ENCODE measurements at places on chromosomes 6 and 20.

DNA sequence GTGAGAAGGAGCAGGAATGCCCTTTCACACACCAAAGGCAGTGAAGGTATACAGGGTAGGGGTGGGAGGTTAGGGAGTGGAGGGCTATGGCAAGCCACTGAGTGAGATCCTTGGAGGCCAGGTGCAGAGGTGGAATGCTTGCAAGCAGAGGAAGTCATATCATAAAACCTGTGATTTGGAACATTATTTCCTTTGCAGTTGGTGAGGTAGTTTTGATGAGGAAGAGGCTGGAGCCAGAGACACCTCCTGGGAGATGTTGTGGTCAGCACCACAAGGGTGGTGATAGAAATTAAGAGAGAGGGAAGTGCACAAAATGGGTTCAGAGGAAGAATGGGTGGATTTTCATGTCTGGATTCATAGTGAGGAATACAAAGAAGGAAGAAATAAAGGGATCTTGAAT is 73.0 kb downstream of the PLCB4 start:
- no peak for DNase-seq

- DNase-seq = peak; percentile 56
Observed at GRCh38 chr6:3061501-3061941, 6.8 kb upstream of the RIPK1 start.

- no peak for DNase-seq
Observed at GRCh38 chr6:159017757-159018559, 18.0 kb upstream of the RSPH3 start.

DNA sequence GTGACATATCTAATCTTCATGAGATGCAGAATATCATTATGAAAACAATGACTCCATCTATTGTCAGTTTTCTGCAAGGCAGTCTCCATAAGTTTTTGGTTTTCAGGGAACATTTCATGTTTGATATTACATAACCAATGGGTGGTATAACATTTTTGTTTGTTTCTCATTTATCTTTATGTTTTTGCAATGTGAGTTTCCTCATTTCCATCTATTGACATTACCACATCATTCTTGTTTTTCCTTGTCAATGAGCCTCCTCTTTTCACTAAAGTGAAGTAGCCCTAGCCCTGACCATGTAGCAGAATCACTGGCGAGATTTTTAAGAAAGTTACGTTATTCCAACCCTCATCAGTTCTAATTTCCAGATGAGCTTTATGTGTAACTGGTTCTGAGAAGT is 4.4 kb downstream of the EFHC1 start:
- no peak for DNase-seq

DNA sequence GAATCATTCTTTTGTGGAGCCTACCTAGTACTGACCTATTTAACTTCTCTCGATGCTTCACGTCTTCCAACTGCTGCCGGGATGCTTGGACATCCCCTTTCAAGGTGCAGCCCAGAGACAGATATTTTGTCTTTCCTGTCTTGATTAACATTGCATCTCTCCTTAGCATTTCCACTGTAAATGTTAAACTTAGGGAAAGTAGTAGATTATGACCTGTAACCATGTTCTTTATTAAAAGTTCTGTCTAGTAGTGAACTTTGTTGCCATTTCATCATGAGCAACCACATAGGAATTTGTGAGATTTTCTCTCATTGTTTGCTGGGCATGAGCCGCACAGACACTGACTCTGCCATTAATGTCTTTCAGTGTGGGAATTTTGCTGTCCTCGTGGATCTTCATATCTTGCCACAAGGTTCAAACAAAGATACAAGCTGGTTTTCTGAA is 117.9 kb downstream of the JAG1 start:
- peak; percentile 25 for DNase-seq

GRCh38 chr6:144008120-144008811 is at the start of gene PLAGL1:
Gene PLAGL1, minus strand, starts transcription at chr6:144008259. Its CDS starts 60,123 bp downstream, at chr6:143948136.
- no peak for DNase-seq

- no peak for DNase-seq
Observed at GRCh38 chr20:46993465-46994095, 98.9 kb downstream of the EYA2 start.

- DNase-seq = no peak
Observed at GRCh38 chr6:156876302-156876701, 99.1 kb downstream of the ARID1B start.

GRCh38 chr6:163417595-163417994 is 3.1 kb downstream of the QKI start:
- no peak for DNase-seq

DNA sequence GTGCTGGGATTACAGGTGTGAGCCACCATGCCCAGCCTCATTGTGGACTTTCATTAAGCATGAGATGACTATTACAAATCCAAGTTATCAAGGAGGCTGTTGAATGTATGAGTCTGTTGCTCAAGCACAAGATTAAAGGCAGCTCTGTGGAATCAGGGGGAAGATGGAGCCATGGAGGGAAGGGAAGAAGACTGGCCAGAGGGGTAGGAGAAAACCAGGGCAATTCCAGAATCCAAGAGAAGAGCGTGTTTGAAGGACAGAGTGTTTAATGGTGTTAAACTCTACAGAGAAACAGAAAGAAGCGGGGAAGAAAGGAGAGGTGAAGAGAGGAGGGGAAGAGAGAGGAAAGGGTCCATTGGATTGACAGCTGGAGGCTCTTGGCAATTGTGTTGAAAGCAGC is 49.8 kb upstream of the TTPAL start:
- DNase-seq = no peak

DNA sequence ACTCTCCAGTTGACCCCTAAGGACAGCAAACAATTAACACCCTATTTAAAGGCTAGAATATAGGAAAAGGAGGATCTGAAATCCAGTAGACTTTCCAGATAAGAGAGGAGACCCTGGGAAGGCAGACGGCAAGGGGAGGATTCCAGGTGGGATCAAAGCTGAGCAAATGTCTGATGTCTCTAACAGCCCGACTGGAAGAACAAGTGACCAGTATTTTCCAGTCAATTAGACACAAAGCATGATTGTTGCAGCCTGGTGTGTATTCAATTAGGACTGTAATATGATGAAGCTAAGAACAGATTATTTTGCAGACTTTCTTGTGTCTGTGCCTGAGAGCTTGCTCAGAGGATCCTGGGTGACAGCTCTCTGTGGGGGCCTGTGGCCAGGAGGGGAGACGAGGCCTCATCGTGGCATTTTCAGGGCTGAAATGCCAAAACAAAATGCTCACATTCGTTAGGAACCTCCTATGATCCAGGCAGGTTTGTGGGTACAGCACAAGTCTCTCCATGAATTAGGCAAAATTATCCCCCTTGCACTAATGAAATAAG is 471.8 kb upstream of the AGPAT4 start:
- no peak for DNase-seq

DNA sequence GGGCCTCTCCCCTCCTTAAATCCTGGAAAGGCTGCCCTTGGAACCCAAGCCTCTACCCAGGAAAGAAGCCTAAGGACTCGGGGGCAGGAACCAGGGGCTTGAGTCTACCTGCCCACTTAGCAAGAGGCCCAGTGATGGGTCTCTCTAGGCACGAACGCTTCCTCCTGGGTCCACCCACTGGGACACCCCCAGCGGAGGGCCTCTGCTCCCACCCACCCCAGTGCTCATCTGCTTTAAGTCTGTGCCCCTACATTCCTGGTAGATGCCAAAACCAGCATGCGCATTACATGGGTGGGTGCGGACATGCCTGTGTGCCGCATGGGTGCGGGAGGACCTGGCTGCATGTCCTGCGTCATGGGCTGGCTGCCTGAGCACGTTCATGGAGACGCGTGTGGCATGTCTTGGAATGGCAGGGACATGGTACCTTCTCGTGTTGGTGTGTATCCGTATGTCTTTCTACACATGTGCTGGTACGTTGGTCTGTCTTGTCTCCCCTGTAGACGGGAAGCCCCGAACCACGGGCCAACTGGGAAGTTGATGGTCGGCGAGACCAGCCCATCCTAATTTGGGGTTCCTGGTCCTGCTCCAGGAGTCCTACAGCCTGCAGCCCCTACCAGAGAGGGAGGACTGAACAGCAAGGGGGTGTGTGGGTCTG is 29.3 kb downstream of the SNPH start:
- no peak for DNase-seq

GRCh38 chr6:23002044-23002619 is 432.8 kb downstream of the HDGFL1 start:
- no peak for DNase-seq

DNA sequence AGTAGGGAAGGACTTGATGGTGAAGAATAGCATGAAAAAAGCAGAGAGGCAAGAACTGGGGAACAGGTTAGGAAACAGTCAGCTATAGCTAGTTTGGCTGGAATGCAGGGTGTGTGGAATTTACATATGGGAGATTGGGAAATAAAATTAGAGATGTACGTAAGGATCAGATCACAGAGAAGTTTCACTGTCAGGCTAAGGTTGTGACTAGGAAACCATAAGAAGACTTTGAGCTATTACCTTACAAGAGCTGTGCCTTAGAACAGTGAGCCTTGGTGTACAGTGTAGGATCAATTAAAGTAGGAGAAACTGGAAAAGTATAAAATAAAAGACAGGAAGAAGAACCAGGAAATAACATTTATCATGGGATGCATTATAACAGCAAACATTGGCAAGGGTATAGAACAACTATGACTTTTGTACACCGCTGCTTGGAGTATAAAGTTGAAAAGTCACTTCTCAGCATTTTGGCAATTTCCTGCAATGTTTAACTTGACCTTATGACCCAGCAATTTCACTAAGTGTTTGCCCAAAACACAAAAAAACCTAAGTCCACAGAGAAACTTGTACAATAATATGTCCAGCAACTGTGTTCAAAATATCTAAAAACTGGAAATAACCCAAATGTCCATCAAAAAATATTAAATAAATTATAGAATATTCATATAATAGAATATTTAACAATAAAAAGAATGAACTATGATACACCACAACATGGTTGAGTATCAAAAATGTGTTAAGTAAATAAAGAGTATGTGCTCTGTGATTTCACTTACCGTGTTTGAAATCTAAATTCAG is 31.2 kb upstream of the SPTLC3 start:
- no peak for DNase-seq

- no peak for DNase-seq
Observed at GRCh38 chr6:150273457-150274309, 95.1 kb upstream of the IYD start.

DNA sequence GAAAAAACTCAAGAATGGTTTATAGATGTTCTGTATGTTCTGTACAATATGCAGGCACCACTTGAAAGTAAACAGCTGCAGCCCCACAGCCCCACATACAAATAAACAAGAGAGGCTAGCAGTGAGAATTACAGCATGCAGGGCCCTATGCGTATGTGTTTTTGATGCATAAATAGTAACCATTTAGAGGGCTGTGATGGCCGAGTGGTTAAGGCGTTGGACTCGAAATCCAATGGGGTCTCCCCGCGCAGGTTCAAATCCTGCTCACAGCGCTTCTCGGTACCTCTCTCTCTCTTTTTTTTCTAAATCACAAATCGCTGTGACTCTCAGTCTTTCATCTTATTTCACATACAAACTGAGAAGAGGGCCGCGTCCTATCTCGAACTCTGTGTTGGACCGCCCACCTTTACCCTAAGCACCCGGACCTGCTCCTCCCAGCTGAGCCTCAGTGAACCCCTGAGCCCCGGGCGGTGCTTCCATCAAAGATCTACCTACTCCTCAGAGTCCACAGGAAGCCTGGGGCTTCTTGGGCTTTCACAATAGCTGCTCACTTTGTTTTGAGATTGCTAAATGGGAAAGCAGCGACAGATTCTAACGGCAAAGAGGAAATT is 37.7 kb upstream of the PRSS16 start:
- DNase-seq = no peak

DNA sequence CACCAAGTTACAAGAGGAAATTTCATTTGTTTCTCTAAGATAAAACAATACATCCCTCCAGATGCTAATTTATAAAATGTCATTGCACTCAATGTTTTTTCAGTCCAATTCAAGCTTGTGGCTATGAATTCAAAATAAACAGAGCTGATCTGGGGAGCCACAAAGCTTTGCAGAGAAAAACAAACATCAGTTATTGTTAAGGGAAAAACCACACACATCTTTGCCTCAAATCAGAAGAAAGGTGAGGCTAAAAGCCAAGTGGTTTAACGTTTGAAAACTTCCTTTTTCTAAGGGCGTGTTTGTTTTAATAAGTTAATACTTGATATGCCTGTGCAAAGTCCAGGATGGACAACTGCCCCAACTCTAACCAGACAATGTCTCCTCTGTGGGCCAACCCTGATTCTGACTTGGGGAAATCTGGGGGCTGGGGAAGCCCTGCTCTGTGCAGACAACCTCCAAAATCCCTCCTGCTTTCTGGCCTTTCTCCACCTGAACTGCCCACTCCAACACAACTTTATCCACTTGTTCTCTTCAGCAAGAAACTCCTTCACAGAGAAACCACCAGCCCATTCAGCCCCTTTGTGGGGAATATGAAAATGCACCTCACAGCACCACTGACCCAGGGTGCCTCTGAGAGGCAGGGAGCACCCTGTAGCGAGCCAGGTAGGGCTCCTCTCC is 44.6 kb upstream of the NT5E start:
- no peak for DNase-seq

GRCh38 chr6:166928644-166929541 is 27.5 kb downstream of the RNASET2 start:
- no peak for DNase-seq

- no peak for DNase-seq
Observed at GRCh38 chr6:106666282-106667021, 37.1 kb downstream of the QRSL1 start.

DNA sequence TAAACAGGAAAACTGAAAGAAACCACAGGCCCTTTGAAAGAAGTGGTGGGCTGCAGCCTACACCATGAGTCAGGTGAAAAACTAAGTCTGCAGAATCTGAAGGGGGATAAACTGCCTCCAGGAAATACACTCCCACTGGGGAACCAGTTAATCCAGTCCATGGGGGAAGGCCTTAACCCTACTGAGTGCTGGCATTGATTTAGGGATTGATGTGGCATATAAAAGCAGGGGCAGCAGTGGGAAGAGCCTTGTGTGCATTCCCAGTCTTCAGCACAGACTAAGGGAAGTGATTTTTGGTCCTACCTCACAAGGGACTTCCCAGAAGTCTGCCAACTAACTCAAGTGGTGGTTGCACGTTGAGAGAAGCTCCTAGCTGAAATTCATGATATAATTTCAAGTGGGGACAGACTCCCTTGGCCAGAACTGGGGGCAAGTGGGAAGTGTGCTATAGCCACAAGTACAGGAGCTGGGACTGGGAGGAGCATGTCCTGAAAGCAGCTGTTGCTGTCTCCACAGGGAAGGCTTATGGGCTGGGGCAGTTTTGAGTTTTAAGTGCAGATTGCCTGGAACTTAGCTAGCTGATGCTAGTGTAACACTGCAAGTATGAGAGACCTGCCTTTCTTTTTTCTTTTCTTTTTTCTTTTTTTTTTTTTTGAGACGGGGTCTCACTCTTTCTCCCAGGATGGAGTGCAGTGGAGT is 31.2 kb downstream of the CITED2 start:
- no peak for DNase-seq

DNA sequence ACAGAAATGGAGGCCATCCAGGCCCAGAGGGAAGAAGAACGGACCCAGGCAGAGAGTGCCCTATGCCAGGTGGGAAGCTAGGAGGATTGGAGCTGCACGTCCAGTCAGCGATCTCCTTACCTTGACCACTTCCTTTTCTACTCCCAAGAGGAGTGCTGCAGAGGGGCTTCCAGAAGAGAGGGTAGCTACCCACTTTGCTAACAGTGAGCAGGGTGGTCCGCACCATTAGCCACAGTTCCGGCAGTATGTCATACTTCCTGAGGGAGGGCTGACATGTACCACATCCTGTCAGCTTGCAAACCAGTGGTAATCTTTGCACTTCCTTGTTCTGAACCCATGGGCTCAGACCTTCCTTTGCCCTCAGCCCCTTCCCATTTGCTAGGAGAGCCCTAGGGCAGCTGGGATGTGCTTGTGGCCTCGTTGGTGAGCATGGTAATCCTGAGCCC is 35.4 kb downstream of the CEP250 start:
- no peak for DNase-seq

GRCh38 chr6:4943716-4944115 is 60.1 kb downstream of the RPP40 start:
- DNase-seq = no peak

Measured in skeletal muscle cell (primary cell).